Activated T-cell treated with anti-CD3 and anti-CD28 coated beads for 1 hour (primary cell): ENCODE measurements at places on chromosomes 1 and 21.

DNA sequence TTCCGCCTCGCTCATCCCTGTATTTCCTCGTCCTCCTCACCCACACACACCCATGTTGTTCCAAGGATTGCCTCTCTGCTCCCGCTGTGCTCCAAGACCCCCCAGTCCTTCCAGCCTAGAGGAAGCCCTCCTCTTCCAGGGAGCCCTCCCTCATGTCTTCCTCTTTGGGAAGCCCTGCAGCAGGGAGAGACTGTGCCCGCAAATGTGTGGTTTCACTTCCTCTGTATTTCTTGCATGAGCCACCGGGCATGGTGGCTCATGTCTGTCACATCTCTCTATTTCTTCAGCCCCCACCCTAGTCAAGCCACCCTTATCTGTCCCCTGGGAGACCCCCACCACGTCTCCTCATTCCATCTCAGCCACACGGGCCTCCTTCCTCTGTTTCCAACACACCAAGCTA is 57.5 kb upstream of the PAX7 start:
- no peak for DNase-seq

GRCh38 chr1:13593511-13594131 is 10.0 kb downstream of the PDPN start:
- no peak for DNase-seq

GRCh38 chr1:48571303-48571987 is 99.4 kb upstream of the SPATA6 start:
- no peak for DNase-seq

DNA sequence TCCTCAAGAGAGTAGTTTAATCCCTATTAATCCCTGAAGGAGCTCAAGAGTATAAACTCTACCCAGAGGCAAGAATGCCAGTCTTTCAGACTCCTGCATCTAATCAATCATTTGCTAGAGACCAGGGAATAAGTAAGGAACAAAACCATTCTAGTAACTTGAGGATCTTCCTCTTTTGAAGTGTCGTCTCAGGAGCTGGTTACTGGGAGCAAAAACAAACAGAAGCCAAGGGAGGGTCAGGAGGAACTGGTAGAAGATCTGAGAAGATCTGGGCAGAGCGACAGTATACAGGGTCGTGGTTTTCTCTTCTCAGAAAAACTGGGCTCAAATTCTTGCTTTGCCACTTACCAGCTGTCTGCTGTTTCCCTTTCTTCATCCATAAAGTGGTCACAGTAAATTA is 69.3 kb downstream of the RPS6KA1 start:
- DNase-seq, result no peak

GRCh38 chr1:111850109-111850508 is 94.4 kb downstream of the DDX20 start:
- DNase-seq, result no peak
